Activated naive CD4-positive, alpha-beta T cell (primary cell): ENCODE measurements at places on chromosomes 1 and 21.

DNA sequence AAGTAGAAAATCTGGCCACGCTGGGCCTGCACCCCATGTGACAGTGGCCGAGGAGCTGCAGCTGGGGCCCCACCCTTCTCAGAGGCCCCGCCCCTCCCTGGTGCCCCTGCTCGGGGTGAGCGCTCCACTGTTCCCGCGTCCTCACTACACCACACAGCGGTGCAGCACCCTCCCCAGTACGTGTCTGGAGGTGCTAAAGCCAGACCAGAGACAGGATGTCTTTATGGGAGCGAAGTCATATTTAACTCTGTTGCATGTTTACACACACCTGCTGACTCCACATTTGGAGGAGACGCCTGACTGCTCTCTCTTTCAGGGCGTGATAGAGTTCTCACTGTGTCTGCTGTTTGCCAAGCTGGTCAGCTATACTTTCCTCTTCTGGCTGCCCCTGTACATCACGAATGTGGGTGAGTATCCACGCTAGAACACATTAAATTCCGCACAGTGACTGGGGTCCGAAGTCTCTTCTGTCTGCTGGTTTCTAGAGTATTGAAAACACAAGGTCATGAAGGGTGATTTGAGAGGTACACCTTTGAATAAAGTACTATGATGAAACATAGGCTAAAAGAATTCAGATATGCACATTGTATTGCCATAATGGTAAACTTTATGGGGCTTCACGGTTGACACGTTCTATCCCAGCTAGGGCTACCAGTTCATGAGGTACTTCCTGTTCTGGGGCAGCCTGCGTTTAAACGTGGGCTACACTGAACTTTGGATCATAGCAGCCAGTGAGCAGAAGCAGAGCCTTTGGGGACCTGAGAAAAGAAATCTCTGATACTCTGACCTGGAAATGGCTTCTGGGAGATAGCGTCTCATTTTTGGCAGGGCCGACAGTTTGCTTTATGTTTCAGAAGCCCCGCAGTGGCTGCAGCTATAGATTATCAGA, 48.4 kb downstream of the SLC37A1 start:
- DNase-seq = no peak

DNA sequence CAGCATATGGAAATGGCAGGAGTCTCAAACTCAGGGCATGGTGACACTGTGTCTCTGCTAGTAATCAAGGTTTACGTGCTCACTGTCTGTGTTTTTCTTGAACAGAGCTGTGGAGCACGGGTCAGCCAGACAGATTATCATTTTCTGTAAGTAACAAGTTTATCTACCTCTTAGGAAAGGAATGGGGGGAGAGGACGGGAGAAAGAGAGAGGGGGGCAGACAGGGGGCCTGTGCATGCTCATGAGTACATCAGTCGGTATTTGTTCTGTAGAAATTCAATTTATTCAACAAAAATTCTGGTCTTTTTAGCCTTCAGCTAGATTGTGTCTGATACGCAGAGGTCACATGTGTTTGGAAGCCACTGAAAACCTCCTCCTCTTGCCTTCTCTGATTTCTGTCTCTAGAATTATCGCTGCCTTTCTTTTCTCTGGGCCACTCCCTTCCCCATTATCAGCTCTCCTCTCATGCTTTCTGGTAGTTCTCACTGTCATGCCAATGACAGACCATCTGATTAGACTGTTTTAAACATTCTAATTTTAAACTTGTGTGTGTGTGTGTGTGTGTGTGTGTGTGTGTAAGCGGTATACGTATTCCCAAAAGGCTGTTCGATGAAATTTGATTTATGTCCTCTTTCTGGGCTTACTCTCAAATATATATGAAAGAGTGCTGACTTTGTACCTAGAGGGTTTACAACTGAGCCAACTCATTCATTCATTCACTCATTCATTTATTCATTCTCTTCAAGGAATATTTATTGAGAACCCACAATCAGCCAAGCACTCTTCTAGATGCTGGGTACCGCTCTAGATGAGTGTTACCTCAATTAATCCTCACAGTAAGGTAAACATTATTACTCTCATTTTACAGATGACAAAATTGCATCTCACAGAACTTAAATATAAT, 636.9 kb downstream of the KIF26B start:
- no peak for DNase-seq

GRCh38 chr1:177309880-177310279, 139.1 kb downstream of the BRINP2 start:
- no peak for DNase-seq

DNA sequence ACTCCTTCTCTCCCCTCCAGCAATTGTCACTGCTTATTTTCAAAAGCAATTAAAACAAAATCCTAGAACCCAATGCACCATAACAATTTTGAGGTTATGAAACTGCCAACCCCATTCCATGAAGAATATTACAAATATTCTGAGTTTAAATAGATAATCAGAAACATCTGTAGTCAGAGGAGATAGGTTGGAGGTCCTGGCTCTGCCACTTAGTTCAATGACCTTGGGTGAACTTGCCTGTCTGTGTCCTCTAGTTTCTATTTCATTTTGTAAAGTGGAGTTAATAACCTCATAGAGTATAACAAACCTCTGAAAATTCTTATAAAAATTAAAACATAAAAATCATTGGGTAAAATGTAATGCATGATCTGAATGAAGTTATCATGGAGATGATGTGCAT, 164.6 kb downstream of the KCTD3 start:
- DNase-seq = no peak

GRCh38 chr1:192529811-192530210, 45.8 kb upstream of the RGS1 start:
- DNase-seq = no peak

DNA sequence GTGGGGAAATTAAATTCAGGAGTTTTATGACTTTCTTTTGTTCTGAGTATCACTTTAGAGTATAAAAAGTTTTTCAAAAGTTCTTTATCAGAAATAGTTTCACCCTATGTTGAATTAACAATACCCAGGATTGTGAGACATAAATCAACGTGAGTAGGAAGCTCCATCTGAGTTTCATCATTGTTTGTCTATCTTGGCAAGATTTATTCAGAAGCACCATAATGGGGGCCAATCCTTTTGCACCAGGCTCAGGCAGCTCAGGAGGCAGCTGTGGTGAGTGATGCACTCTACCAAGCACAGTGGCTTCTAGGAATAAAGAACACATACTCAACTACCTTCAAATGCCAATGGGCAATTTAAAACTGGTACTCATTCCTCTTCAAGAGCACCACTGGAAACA, 12.0 kb downstream of the CREG1 start:
- DNase-seq = no peak

DNA sequence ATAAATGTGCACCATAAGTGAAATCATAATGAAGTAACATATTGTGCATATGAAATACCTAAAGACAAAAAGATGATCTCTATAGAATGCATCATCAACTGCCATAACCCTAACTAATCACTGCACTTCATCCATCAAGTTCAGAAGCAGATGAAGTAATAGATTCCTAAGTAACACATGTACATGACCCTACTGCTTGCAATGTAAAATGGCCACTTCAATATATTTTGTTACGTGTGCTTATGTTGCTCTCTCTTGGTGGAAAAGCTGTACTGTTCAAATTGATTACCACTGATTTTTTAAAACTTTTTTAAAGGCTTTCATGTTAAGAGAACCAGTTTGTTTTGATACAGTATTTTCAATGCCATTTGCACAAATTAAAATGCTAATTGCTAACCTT, 141.8 kb downstream of the TTLL7 start:
- no peak for DNase-seq

DNA sequence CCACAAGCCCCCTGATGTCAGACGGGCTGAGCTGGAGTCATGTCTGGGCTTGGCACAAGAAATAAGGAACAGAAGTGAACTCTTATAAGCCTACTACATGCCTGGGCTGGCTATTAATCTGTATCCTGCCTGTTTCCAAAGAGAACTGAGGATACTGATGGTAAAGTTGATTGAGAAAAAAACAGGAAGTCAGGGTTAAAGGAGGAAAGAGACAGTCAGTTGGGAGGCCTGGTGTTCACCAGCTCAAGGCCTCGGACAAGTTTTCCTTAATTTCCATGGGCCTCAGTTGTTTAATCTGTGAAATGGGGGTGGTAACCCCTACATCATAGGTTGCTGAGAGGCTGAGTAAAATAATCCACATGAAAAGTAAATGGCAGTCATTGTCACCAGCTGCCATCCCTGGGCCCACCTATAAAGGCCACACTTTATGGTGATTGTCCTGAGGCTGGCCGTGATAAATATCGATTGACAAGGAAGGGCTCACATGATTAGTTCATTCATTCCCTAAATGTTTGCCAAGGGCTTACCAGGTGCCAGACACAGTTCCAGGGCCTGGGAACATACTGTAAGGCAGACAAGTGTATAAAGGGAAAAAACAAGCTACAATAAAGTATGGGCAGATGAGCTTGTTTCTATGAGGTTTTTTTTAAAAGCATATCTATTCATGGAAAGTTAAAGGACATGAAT, 2.8 kb downstream of the ALDH4A1 start:
- no peak for DNase-seq

DNA sequence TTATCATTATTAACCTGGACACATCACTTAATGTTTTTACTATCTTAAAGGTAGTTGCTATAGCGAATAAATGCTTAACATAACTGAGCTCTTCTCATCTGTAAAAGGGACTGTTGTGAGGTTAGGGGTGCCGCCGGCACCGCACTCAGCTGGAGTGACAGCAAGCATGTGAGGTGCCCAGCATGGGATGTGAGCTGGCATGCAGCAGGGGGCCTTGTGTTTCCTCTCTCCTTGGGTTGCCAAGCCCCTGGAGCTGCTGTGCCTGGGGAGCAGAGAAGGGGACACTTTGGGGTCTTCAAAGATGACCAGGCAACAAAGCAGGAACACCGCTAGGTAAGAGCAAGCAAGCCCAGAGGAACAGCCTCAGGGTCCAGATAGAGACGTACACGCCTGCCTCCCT, 2.1 kb upstream of the ZC3H12A start:
- no peak for DNase-seq

- DNase-seq = no peak
These were observed 325.9 kb upstream of the AJAP1 start for GRCh38 chr1:4328402-4329071.

DNA sequence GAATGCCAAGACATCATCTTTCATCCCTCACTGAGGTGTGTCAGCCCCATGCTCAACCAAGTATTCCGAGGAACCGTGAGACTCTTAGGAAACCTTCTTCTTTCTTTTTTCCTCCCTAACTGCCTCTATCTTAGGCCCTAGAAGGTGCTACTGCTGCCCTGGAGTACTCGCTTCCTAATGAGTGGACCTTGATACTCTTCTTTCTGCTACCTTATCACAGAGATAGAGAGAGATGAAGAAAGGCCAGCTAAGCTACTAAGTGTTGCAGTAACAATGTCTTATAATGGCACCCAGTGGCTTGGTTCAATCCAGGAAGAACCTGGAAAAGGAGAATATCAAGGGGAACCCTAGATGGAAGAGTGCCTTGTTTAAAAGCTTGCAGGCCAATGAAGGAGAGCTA, 86.6 kb downstream of the KIRREL1 start:
- DNase-seq = no peak

- no peak for DNase-seq
These were observed 10.9 kb upstream of the SMG7 start for GRCh38 chr1:183461350-183461749.

GRCh38 chr1:11693024-11693590, 1.6 kb downstream of the DRAXIN start:
- no peak for DNase-seq

DNA sequence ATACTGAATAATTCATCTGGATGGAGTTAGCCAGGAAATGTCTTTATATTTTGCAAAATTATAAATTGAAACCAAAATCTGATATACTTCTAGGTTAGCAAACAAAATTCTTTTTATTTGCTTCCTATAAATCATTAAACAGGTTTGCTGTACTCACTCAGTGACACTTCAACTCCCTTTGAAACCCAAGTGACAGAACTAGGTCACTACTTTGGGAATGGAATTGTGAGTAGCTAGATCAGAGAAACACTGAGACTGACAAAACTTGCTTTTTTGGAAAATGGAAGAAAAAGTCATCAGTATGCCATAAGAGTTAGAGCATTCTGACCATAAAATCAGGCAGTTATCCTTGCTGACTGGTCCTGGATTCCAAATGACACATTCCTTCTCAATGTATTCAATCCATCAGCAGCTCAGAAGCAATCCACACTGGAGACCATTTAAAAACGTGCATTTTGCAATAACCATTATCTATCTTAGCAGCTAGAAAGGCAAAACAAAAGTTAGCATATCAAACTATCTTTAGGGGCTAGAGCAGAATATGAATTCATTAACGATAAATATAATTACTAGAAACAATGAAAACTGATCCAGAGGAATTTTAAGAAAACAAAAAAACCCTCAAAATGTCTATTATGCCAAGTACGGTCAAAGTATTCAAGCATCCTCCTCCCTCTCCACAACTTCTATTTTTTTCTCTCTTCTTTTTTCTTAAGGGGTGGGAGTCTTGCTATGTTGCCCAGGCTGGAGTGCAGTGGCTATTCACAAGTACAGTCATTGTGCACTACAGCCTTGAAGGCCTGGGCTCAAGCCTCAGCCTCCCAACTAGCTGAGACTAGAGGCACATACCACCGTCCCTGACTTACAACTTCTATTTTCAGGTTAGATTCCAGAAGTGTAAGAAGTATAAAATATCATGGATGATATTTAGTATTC, 60.1 kb downstream of the HNRNPR start:
- DNase-seq = no peak

DNA sequence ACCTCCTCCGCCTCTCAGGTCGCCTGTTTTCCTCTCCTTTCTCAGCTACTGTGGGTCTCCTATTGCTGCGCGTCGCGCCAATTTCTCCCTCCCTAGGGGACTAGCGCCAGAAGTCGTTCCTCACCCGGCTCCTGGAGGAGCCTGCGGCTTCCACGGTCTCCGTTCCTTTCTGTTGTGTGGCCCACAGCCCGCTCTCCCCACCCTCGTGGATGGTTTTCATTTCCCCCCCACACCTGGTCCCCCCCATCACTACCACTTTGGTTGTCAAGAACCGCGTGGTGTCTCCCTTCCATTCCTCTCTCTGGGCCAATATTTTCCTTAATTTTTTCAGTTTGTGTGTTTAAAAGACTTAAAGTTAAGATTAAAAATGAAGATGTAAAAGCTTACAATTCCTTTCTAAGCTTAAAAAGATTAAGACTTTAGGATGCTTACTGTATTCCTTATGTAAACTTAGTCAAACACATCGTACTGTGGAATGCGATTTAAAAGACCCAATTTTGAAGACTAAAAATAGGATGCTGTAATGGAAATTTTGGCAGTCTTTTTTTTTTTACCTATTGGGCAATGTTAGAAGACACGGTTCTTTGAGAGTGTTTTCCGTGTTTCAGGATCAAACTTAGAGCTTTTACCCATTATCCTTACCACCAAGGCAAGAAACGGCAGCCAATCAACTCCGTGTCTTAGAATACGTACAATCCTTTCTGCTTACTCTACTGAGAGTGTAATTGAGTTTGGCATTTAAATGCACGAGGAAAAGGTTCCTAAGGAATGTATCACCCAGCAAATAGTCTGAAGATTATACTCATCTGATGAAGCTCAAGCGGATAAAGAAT, 773 bp downstream of the CNST start:
- no peak for DNase-seq

- DNase-seq = no peak
These were observed 322.5 kb upstream of the ADGRL2 start for GRCh38 chr1:81478219-81478618.

GRCh38 chr1:4027008-4027407, 126.9 kb upstream of the C1orf174 start:
- DNase-seq = no peak
